AG09309 (cell line): ENCODE measurements at places on chromosomes 16 and 17.

DNA sequence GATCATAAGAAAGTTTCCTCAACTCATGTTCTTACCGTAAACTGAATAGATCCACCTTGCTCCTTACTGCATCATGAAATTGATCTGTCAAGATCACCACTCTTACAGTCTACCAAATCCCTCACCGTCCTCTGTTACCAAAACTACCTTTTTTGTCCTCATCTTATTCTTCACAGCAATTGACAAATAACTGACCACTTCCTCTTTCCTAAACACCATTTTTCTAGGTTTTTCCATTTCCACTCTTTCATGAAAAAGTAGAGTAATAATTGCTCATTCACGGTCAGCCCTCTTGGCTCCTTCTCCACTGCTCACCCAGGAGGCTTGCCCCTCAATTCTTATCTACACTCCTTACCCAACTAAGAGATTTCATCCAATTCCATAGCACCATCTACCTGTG lies 44.9 kb downstream of the ABCA5 start:
- DNase-seq = no peak

GRCh38 chr17:75920045-75920560 lies 15.4 kb upstream of the MRPL38 start:
- no peak for DNase-seq

DNA sequence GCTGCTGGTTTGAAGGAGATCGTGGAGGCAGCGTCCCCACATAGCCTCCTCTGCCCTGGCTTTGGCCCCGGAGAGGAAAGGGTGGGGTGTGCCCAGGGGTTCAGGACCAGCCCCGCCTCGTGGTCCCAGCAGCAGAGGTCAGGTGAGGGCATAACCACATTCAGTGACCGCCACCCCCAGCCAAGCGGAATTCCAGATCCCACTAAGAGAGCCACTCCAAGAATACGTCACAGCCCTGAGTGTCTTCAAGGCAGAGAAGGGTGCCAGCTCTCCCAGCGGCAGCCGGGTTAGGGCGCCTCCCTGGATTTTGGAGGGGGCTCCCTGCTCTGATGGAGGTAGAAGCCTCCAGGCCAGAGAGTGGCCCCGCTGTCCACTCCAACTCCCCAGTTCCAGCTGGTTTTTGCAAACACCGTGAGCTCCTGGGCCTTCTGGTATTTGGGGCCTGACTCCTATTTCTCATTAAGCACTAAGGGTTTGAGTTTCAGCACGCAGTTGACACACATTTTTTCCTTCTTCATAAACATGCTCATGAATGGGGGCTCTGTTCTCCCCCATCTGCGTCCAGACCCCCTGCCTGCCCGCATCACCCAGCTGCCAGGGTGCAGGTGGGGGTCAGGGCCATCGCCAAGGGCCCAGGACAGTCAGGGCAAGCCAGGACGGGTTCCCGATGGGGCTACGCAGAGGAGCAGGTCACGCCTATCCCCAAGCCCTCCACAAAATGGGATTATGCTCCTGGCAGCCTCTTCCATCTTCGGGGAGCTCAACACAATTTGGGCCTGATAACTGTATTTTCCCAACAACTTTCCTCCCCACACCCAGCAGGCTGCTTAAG lies 98.4 kb upstream of the PLCG2 start:
- no peak for DNase-seq

- DNase-seq = no peak
These were observed 31.8 kb downstream of the TNRC6C start for GRCh38 chr17:77990301-77990700.

- DNase-seq = no peak
These were observed 23.3 kb upstream of the SUPT4H1 start for GRCh38 chr17:58375256-58375655.

DNA sequence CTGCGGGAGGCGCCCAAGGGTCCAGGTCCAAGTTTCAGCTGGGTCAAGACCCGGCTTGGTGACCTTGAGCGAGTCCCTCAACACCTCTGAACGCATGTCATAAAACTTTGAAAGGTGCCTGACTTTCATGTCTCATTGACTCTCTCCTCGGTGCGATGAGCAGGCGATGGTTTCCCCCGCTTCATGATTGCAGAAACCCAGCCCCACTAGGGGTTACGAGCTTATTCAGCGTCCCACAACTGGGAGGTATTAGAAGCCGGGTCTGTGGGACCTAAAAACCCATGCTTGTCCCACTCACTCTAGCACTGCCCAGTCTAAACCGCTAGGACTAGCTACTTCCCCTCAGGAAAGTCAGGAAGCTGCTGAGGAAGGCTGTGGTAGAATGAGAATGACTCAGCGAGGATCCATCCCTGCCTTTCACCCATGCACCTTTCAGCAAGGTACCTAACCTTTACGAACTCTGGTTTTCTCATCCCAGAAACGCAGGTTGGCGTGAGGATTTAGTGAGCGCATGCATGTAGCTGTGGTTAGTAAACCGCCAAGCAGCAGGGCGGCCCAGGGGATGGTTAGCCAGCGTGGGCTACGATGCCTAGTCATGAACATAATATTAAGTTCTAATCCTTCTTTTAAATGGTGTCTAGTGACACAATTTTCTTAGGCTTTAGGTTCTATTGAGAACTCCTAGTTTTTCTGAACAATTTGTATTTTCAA lies 26.2 kb upstream of the RFFL start:
- no peak for DNase-seq

DNA sequence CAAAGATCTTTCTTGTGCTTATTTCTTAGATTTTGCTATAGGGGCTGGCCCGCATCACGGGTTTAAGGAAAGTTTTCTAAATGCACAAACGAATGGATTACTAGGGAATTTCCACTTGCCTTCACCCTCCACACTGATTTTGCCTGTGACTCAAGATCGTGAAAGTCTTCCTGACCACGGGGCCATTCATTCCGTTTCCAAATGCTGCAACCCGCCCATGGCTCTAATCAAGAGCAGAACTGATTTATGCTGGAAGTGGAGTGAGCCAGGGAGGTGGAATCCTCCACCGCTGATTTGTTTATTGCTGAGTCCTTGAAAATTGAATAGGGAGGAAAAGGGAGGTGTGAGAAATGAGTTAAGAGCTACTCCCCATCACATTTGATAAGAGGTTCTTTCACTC lies 52.4 kb downstream of the CA10 start:
- DNase-seq = no peak

DNA sequence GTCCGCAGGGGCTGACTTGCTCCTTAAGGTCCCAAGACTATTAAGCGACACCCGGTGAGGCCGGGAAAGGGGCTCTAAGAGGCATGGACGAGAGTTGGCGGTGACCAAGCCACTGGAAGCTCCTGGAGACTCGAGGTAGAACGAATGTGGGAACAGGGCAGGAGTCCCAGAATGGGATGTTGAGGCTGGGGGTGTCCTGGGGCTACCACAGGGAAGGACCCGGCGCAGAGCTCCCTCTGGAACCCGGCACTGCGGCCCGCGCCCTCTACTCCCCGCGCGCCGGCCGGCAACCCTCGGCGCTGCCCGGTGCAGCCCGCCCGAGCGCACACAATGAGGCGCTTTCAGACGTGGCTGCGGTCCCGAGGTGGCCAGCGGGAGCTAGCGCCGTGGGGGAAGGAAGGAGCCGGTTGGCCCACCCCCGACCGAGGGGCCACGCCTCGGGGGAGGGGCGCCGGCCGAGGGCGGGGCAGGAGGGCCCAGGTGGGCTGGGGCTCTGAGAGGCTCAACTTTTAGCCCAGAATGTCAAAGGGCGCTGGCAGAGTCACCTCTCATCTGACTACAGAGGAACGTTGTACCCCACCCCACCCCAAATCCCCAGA lies at the start of gene CHST6:
Gene CHST6, minus strand, starts transcription at position 366 of the 599 bp plus-strand sequence. CDS start 15,613 bp downstream, outside the sequence.
- DNase-seq = no peak

- no peak for DNase-seq
These were observed 1.3 kb upstream of the NUTF2 start for GRCh38 chr16:67845291-67846062.

DNA sequence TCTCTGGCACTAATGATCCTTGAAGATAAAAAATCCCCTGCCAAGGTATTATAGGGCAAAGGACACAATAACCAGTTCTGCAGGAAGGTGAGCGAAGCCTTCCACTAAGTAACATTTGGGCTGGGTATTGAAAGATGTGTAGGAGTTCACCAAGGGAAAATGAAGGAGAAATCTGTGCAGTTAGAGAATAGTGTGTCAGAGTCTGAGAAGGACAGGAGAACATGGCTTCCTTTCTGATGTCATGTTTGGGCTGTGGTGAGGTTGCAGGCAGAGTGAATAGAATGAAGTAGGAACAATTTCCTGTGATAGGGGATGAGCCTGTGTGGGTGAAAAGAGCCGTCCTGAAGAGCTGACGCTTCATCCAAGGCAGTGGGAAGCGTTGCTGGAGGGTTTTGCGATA lies 24.1 kb upstream of the CIITA start:
- no peak for DNase-seq

GRCh38 chr17:68592009-68592408 lies 9.2 kb downstream of the FAM20A start:
- peak; percentile 59 for DNase-seq

- no peak for DNase-seq
These were observed 9.2 kb downstream of the FSCN2 start for GRCh38 chr17:81537343-81537855.

DNA sequence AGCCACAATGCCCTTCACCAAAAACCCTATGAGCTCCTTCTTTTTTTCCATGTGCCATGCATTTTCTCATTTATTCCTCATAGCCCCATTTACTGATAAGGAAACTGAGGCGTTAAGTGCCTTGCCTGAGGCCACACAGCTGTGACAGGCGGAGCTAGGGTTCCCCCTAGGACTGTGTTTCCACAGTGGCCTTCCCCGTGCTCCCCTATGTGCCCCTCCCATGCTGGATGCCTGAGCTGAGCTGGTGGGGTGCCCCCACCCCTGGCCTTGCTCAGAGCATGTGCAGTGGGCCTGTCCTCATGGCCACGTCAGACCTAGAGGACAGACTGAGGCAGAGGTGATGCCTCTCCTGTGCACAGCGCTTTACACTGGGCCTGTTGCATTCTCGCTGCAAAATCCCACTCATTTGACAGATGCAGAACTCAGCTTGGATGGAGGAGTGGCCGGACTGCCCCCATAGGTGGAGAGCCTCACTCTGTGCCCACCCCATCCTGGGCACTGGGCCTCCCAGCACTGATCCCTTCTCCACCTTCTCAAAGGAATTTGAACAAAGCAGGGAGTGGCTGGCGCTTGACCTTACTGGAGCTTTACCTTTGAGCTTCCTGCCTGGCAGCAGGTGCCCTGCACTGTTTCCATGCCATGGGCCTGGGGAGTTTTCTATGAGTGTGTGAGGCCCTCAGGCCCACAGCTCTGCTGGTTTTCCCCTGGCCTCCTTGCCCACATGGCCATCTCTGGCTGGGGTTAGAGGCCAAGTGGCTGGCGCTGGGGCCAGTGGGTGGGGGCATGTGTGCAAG lies 2.6 kb downstream of the MAP2K3 start:
- DNase-seq = no peak

GRCh38 chr17:17888821-17889220 lies 52.0 kb upstream of the SREBF1 start:
- no peak for DNase-seq

- no peak for DNase-seq
These were observed at the start of gene C16orf89 for GRCh38 chr16:5065813-5066212. TSS of gene C16orf89 (minus strand) at chr16:5065956. CDS start at chr16:5065908, 48 bp downstream.

- DNase-seq = no peak
These were observed 6.5 kb downstream of the TFAP4 start for GRCh38 chr16:4266372-4266771.

GRCh38 chr16:69693916-69694315 lies 32.4 kb downstream of the NQO1 start:
- no peak for DNase-seq

GRCh38 chr17:13127921-13128602 lies 110.2 kb upstream of the ELAC2 start:
- DNase-seq = no peak

GRCh38 chr17:10600571-10600970 lies 51.1 kb upstream of the MYH2 start:
- no peak for DNase-seq

DNA sequence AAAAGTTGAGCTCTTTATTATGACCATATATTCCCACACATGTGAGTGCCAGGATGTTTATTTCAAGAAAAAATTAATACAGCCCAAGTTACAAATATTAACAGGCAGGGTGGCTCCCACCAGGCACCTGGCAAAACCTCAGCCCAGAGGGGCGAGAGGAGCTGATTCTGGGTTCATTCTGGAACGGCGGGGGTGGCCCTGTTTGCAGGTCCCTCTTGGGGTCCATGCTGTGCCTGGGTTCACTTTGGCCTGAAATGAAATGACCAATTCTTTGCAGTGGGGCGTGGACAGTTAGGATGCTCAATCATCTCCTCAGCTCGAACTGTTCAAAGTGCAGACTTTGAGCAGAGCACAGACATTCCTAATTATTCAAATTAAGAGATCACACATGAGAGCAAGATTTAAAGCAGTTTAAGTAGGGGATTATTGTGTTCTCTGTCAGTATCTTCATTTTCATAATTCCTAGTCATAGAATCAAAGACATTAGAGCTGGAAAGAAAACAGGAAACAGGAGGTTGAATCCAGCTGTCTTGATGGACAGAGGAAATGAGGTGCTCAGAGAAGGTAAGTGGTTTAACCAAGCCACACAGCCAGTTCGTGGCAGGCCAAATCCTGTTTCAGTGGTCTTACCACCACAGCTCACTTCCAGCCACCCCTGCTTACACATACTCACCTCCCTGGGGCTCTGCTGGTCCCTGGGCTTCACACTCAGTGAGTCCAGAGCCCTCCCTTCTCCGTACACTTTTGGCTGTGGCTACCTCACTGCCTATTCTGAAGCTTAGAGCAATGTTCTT lies 363.9 kb upstream of the TNRC6C start:
- no peak for DNase-seq

DNA sequence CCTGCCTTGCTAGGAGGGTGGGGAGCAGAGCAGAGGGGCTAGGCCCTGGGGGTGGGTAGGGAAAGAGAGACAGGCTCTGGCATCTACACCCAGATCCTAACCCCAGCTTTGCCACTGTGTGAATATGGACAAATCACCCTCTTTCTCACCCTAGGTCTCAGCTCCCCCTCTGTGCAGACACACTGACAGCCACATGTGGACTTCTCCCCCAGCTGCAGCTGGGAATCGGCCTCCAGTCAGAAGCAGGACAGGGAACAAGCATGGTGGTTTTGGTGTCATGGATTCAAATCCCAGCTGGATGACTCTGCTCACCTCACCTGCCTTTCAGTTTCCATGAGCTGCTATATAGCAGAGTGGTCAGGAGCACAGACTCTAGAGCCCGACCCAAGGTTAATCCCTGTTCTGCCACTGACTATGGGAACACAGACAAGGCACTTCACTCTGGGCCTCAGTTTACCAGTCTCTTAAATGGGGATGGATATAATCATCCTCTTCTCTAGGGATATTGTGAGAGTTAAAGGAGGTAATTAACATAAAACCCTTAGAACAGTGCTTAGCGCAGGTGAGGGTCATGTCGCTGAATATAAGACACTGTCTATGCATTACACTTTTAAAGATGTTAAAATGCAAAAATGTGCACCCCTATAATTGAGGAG lies 26.2 kb upstream of the MAP3K14 start:
- DNase-seq = no peak

GRCh38 chr16:55437625-55438024 lies 41.4 kb upstream of the MMP2 start:
- DNase-seq = peak; percentile 63

DNA sequence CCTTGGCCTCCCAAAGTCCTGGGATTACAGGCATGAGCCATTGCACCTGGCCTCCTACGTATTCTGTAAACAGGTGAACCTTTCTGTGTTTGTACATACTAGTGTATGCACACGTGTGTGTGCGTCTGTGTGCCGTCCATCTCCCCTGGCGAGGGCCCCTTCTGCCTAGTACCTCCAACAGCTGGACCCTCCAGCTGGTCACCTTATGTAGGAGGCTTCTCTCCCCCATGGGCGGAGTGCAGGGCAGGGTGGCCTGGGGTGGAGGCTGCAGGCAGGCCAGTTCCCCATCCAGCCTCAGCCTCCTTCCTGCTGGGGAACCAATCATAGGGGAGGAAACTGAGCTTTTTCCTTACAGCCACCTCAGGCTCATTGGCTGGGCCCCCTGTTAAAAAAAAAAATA lies 24.4 kb upstream of the DOC2B start:
- DNase-seq = no peak
